Stimulated activated CD4-positive, alpha-beta T cell treated with anti-CD3 and anti-CD28 coated beads, TNF-alpha, amount 100 ng/mL, for 24 hours (primary cell): ENCODE measurements at places on chromosomes 12 and 14.

- DNase-seq, result no peak
Measured at GRCh38 chr14:75979648-75980565, 1.9 kb downstream of the TGFB3 start.

DNA sequence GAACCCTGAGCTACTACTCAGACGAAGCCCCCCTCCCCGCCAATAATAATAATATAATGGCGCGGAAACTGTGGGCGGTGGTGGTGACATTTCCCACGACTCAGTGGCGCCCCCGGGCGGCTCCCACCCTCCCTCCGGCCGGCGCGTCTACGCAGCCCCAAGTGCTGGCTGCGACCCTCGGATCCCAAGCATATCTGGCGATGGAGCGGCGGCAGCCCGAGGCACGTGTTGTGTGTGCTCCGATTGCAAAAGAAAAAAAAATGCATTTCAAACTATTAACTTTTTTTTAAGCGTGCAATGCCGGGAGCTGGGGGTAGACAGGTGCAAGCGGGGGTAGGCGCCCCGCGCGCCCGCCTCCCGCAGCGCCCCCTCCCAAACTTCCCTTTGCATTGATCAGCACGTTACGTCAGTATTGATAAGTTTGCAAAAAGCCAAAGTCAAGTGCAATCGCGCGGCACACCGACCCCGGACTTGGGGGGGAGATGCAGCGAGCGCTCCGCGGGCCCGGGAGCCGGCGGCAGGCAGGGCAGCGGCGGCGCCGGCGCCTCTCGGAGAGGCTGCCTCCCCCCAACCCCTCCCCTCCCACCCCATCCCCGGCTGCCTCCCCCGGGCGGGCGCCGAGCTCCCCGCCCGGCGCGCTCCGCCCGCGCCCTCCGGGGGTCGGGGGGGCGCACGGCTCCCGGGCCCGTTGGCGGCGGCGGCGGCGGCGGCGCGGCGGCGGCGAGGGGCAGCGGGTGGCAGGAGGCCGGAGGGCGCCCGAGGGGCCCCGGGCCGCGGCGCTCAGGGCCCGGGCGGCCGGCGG, 113.1 kb upstream of the MYL2 start:
- no peak for DNase-seq

DNA sequence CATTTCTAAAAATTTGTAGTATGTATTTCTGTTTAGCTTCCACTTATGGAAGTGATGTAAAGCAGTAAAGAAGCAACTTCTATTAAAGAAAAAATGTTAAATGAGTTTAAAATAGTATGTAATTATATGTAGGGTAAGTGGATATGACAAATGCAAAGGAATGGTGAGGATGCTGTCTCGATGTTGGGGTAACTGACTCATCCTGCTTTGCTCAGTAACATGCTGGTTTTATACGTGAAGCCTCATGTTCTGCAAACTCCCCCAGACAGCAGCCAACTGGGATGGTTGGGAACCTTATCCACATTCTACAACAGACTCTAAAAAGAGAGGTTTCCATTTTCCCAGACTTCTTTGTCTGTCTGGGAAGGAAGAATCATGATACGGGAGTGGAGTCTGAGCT, 1006.4 kb upstream of the TMEM132C start:
- DNase-seq, result no peak

DNA sequence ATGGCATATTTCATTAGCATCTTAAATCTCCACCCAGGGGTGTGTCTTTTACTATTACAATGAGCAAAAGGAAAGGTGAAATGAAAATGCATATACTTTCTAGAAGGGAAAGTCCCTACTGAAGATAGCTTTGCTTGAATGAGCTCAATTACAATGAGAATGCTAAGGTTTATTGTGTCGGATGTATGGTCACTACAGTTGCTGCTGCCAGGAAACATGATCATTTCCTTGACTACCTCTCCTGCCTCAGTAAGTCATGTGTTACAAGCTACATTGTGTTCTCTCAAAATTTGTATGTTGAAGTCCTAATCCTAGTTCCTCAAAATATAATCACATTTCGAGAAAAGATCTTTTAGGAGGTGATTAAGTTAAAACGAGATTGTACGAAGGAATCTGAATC, 322.2 kb downstream of the MDGA2 start:
- no peak for DNase-seq

GRCh38 chr14:30706704-30707103, 84.6 kb downstream of the SCFD1 start:
- DNase-seq, result no peak

DNA sequence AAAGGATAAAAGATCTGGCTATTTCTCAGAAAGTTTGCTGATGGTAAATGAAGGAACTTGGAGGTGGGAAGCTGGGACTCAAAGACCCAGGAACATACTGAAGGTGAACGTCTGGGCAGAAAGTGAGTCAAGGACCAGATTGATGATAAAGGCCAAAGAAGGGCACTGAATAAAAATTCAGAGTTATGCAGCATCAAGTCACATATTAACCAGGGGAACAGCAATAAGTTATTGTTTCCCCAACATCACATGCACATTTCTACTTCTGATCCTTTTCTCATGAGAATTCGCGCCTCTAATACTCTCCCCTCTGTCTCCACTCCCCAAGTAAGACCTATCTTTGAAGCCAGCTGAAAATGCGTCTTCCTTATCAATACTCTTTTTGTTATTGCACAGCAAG, 71.8 kb upstream of the SLC35F4 start:
- DNase-seq, result no peak

GRCh38 chr12:113347-113746, 46.8 kb downstream of the IQSEC3 start:
- DNase-seq, result no peak

- DNase-seq, result no peak
Measured at GRCh38 chr12:128570191-128571065, 253.3 kb downstream of the SLC15A4 start.
